Activated CD4-positive, alpha-beta memory T cell treated with anti-CD3 and anti-CD28 coated beads, Interleukin-2, amount 10 ng/mL, durations not matched to agents 7 days and 5 days (primary cell): ENCODE measurements at places on chromosomes 16 and 17. TPM values are rescaled to one million over a fixed set of nuclear protein-coding genes. Genes with fewer than 3 reads are reported as not detected.

Gene HOXB4
- total RNA-seq: 6.2 TPM

DNA sequence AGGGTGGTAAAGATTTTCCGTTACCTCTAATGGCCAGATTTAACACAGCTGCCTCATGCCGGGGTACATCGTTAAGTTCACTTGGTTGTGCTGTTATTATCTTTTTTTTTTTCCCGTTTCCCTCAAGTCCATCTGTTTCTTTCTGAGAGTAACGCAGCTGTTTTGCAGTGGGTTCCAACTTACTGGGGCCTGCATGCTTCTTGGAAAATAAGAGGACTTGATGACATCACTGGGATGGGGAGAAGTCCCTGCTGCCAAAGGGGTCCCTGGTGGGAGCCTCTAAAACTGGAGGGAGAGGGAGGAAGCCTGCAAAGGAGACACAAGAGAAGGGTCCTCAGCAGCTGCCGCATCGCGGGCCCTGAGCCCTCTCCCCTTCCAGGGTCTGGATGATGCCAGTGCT lies 77.8 kb upstream of the NOL11 start:
- no peaks in the 10 kb centered on the region for H3K27me3 ChIP-seq
- H3K4me3 ChIP-seq: no peak overlapping the region
- H3K4me1 ChIP-seq: no peaks in the 10 kb centered on the region
- no peaks in the 10 kb centered on the region for H3K36me3 ChIP-seq

GRCh38 chr17:59469786-59470485 lies 95.5 kb upstream of the DHX40 start:
- no peaks in the 10 kb centered on the region for H3K27me3 ChIP-seq
- peaks cover 24% of the 10 kb centered on the region for H3K4me1 ChIP-seq
- H3K36me3 ChIP-seq: no peaks in the 10 kb centered on the region
- H3K4me3 ChIP-seq: no peak overlapping the region

DNA sequence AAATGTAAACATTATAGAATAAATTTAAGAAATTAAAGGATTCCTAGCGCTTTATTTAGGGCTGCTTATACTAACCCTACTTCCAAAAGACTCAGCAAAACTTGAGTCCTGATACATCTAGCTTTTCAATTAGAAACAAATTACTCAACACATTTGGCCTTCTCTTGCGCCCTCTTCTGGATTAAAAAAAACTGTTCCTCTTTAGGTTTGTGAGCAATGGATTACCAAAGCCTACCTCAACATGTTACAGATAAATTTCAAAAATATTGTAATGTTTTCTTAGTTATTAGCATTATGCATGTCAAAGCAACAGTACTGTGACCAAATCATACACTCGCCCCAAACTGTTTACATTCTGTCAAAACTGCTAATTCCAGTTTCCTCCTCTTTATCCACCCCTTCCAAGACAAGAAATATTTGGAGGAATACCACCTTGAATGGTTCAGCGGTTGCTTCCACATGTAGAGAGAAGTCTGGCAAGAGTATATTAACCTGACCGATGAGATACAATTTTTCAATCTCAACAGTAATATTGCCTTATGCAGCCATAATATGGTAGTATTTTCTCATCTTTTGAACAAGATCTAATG lies 2.7 kb downstream of the NUFIP2 start:
- H3K4me1 ChIP-seq: peaks cover 54% of the 10 kb centered on the region
- H3K36me3 ChIP-seq: peaks cover 57% of the 10 kb centered on the region
- H3K27ac ChIP-seq: peak overlapping the region; percentile 89
- no peaks in the 10 kb centered on the region for H3K27me3 ChIP-seq
- no peak for DNase-seq
- peak overlapping the region; percentile 87 for H3K4me3 ChIP-seq

- no peak overlapping the region for H3K27ac ChIP-seq
- H3K36me3 ChIP-seq: peaks cover 20% of the 10 kb centered on the region
- no peak for DNase-seq
- peaks cover 45% of the 10 kb centered on the region for H3K4me1 ChIP-seq
- H3K4me3 ChIP-seq: no peak overlapping the region
- H3K27me3 ChIP-seq: peaks cover 2% of the 10 kb centered on the region
These were observed 58.1 kb downstream of the SLFN11 start for GRCh38 chr17:35315283-35315682.

DNA sequence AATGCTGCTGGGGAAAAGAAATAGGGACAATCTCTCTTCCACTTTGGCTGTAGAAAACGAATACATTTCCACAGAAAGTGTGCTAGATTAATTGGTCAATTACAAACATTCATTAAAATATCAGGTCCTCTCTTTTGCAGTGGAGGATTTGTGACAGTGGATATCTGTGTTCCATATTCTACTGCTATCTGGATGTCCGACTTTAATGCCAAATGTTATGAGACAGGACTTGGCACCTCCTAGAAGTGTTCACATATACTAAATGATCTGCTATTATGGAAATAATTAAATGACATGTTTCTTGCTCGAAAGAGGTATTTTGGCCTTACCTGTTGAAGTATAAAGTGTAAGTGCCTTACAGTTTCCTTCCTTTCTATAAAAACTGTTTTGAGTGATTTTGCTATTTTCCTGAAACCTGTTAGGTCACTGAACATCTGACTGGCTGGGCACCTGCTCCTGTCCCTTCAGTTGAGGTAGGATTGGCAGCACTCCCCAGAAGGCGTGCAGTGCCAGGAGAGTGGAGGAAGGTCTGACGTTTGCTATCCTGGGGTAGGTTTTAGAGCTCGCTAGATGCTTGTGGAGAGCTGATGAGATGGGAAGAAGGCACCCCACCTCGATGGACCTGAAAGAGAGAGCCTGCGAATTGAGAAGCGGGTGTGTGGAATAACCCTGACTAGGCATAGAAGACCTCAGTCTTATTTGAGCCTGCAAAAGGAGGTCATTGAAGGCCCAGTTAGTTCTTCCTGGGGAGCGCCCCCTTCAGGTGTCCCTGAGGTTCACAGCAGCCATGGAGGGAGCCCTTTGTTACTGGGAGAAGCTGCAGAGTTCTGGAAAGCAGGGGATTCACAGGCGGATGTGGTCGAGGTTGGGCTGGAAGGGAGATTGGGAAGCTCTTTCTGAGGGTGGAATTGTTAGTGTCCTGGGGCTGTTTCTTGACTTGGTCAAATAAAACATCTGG lies 159.4 kb upstream of the ZNF267 start:
- H3K36me3 ChIP-seq: peaks cover 65% of the 10 kb centered on the region
- no peak for DNase-seq
- H3K4me3 ChIP-seq: peak overlapping the region; percentile 97
- H3K27ac ChIP-seq: peak overlapping the region; percentile 85

DNA sequence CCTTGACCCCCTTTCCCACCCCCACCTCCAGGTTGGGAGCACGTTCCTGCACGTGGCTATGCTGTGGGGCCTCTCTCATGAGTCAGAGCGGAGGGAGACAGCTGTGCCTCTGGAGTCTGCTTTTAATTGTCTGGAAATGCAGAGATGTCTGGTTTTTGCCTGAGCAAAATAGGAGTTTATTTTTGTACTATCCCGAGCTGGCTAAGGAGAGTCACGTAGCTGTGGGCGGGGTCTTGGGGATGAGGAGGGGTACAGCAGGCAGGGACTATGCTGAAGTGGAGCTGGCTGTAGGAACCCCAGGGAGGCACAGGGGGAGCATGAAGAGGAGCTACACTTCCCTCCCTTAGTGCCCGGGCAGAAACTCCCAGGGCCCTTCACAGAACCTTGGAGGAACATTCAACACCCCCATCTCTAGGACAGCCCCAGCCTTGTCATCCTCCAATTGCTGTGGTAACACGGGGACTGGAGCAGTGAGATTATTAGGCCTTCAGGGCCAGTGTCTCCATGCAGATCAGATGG lies 44.7 kb upstream of the LGALS9 start:
- H3K4me1 ChIP-seq: peaks cover 6% of the 10 kb centered on the region
- H3K27me3 ChIP-seq: no peaks in the 10 kb centered on the region
- peaks cover 13% of the 10 kb centered on the region for H3K36me3 ChIP-seq
- no peak for DNase-seq

DNA sequence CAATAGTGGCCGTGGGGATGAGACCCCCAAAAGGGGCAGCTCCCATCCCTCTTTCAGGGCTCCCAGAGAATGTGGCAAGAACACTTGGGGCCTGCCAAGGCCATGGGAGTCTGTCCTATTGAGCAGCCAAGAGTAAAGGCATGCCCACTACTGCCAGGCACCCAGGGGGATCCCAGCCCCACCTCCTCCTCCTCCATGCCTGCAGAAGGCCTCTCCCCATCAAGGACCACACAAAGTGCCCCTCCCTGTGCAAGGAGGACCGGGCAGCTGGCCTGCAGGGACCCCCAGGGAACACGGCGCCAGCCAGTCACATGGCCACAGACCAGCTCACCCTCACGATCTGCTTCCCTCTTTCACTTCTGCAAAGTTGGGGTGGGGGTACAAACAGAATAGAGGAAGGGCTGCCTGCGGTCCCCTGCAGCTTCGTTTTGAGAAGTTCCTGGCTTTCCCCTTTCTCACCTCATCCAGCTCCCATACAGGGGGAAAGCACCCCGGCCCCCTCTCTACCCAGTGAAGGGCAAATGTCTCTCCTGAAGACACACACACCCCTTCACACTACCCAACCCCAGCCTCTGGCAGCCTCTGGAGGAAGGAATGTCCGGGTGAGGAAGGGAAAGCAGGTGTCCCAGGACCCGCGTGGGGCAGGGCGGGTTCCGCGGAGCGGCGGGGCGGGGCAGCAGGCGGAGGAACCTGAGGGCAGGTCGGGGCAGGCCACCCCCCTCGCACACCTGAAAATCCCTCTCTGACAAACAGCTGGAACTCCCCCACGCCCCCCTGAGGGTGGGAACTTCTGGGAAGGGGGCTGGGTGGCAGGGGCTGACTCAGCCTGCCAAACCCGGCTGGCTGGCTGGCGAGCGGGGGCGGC lies 2.0 kb downstream of the PPP1R9B start:
- peak overlapping the region; percentile 88 for H3K4me3 ChIP-seq
- H3K4me1 ChIP-seq: peaks cover 54% of the 10 kb centered on the region
- H3K27me3 ChIP-seq: no peaks in the 10 kb centered on the region
- peaks cover 59% of the 10 kb centered on the region for H3K36me3 ChIP-seq
- DNase-seq: peak; percentile 57
- H3K27ac ChIP-seq: peak overlapping the region; percentile 81

DNA sequence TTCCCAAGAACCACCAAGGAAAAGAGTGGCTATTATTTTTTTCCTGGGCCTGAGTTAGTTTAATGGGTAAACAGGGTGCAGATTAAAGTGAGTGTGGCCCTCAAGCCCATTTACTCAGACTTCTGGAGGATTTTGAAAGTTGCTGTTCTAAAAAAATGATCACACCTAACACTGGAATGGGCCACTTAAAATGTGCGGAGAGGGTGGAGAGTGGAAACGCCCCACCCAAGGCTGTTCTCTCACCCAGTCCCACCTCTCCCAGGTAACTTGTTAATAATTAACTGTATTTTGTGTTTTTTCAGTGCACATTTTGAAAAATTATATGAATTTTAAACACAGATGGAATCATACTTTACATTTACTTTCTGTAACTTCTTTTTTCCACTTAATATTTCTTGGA lies 5.4 kb downstream of the HIRIP3 start:
- H3K36me3 ChIP-seq: peaks cover 55% of the 10 kb centered on the region
- H3K4me1 ChIP-seq: peaks cover 14% of the 10 kb centered on the region
- no peak overlapping the region for H3K4me3 ChIP-seq
- no peak for DNase-seq
- H3K27me3 ChIP-seq: no peaks in the 10 kb centered on the region
- H3K27ac ChIP-seq: no peak overlapping the region

DNA sequence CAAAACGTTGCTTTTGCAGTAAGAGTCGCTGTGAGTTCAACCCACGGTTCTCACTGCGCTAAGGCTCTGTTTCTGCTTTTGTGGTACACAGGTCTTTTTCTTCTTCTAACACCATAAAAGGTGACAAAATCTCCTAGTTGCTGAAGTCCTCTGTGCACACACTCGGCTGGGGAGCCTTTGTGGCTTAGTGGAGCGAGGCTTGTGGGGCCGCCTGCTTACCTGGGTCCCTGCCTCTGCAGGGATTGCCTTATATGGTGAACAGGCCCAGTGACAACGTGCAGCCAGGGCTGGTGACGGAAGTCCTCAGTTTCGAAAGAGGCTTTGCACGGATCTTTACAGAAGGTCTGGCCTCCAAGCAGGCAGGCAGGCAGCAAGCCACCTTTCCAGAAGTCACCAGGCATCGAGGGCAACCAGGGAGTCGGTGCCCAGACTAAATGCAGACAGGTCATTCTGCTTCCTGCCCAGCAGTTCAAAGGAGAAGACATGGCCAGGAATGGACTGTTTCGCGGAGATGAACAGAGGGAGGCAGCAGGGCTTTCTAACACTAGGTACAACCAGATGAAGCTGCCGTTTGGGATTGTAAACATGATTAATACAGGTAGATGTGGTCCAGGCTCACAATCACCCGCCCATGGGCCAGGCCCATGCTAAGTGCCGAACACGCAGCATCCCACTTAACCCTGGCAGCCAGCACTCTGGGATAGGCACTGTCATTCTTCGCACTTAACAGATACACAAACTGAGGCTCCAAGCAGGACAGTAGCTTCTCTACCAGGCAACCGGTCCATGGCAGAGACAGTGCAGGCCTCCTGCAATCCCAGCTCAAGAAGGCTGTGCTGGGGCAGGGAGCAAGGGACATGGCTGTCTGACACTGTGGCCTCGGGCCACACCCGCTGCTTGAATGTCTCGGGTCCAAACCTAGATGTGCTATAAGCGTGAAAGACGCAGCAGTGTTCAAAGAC lies 10.7 kb upstream of the MEAK7 start:
- H3K27me3 ChIP-seq: no peaks in the 10 kb centered on the region
- H3K4me1 ChIP-seq: peaks cover 82% of the 10 kb centered on the region
- peak overlapping the region; percentile 99 for H3K27ac ChIP-seq
- peak; percentile 94 for DNase-seq
- H3K36me3 ChIP-seq: peaks cover 33% of the 10 kb centered on the region

DNA sequence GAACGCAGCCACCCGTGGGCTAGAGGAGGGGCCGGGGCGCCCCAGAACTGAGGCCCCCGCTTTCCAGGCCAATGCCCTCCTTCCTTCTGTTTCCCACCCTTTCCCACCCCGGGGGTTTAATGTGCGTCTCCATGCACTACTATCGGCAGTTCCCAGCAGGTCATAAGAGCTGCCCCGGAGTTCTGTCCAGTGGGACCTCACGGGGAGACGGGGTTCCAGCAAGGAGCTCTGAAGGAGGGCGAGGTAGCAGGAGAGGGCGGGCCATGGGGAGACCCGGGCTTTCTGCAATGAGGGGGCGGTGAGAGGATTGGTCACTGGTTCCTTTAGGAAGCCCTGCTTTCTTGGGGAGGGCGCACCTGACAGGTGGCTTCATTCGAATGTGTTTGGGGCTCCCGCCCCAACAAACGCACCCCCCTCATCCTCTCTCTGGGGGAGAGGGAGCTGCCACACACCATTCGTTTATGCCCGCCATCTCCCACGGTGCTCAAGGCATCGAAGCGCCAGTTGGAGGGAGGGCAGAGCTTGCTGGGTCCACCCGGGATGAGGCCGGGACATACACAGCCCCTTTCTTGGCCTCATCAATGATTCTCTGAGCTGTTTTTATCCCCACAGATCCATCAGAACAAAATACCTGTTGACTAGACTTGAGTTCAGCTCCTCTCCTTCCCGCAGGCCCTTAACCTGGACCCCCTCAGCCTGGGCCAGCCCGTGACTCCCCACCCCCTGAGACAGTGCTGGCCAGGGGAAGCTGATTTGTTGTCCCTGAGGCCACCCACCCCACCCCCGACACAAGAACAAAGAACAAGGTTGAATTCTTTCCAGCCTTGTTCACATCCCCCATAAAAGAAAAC lies 44.1 kb downstream of the SLC7A5 start:
- no peak overlapping the region for H3K4me3 ChIP-seq
- H3K4me1 ChIP-seq: peaks cover 10% of the 10 kb centered on the region
- H3K27ac ChIP-seq: no peak overlapping the region
- DNase-seq: no peak
- H3K27me3 ChIP-seq: no peaks in the 10 kb centered on the region
